Stimulated activated CD4-positive, alpha-beta T cell treated with anti-CD3 and anti-CD28 coated beads, Interleukin-15, amount 100 ng/mL, for 1 hour (primary cell): ENCODE measurements at places on chromosomes 12 and 14.

DNA sequence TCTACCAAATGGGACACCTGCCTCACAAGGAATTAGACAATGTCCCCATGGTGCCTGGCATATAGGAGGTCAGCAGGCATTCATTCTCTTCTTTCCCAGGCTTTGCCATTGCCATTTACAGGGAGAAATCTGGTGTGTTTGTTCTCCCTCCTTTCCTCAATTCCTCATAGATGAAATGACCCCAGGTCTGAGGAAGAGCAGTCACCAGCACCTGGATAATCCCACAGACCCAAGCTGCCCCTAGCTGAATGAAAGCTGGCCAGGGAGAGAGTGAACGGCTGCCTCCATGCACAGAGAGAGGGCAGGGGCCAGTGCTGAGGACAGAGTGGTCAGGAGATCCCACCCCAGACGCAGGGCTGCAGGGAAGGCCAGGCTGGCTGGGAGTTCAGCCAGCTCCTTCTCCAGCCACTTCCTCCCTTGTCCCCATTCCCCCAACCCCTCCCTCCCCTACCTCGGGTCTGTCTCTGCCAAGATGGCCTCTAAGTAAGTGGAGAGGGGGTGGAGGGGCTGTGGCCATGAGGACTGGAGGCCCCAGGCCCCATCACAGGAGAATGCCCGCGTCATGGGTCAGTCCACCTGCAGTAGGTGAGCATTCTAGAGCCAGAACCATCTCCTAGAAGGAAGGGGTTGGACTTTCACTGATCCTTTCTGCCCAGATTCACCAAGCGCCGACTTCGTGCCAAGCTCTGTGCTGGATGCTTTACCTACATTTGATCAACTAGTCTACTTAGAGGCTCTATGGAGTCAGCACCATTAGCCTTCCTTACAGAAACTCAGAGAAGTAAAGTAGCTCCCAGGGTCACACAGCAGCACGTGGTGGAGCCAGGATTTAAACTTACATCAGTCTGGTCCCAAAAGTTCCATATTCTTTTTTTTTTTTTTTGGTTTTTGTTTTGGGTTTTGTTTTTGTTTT, 2.0 kb upstream of the KRT4 start:
- no peak for DNase-seq

DNA sequence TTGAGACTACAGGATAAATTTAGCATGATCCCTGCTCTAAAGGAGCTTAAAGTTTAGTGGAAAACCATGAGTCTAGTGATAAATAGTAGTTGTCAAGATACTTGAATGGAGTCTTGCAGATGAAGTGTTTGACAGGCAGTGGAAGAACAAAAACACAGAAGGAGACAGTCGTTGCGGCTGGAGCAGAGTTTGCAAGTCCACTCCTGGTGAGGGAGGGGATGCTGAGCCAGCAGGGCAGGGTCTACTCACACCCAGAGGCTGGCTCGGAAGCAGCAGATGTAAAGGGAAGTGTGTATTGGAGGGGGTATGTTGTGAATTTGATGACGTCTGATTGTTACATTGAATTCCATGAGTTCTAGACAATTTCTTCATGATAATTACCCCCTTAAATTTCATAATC, 61.3 kb downstream of the TRAF3 start:
- no peak for DNase-seq

GRCh38 chr14:58793131-58793740, 155.5 kb downstream of the DACT1 start:
- no peak for DNase-seq

- DNase-seq, result no peak
Measured at GRCh38 chr14:30681752-30682355, 59.7 kb downstream of the SCFD1 start.

- DNase-seq, result no peak
Measured at GRCh38 chr14:78278464-78279250, 108.5 kb downstream of the NRXN3 start.

DNA sequence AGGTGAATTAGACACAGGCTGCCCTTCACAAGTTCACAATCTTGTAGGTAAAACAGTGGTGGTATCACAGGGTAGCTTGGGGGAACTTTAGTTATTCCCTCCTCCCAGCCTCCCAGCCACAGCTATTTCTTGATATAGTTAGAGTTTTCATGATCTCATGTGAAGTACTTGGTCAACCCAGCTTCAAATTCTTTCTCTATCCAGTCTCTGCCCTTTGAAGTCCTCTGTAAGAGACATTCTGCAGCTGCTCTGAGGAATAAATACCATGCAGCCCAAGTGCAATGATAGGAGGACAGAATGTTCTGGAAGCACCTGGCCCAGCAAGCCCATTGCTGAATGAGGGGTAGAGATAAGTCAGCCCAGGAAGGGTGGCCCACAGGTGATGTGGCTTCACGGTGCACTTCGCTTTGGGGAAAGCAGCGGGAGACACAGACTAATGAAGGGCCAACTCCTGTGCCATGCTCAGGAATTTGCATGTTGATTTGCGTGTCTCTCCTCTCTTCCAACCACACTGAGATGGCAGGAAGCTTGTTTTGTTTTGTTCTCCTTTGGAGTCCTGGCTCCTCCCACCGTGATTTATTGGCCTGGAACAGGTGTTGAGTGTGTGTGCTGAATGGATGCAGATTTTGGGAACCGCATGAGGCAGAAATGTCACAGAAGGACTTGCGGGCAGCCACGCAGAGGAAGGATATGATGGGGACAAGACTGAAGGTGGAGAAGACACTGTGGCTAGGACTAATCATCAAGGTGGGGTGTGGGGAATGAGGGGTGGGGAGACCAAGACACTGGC, 8.0 kb upstream of the TXNRD1 start:
- DNase-seq, result no peak

GRCh38 chr12:56644654-56645053, 1.1 kb downstream of the ATP5F1B start:
- no peak for DNase-seq

DNA sequence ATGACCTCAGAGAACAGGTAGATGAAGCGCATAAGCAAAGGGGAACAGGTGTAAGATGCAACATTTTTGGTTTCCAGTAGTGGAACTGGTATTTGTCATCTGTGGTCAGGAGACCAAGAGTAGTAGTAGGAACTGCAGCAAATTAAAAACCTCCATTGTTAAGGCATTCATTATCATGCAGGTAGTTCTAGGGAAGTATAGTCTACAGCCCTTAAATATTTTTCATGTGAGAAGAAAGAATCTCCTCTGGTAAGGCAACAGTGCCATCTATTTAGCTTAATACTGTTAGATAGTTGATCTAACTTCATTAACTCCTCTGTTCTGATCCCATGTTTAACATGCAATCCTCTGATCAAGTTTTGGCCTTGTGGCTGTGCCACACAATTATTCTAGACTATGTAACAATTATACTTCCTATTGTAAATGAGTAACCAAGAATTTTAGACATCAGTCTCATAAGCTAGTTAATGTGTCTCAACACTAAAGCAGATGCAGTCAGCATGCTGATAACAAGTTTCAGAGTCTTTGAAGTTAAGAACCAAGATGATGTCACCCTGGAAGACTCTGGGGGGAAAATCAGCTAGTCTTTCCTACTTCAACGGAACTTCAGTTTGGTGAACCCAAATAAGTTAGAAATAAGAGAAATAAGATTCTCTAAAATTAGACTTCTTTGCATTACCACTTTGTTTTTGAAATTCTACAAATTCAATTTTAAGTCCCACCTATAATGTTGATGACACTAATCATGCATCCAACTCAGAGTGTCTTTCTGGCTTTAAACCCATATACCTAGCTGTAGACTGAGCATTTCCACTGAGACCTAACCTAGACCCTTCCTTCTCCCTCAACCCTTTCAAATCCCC, 70.9 kb downstream of the STXBP6 start:
- DNase-seq, result no peak

GRCh38 chr12:17357396-17357795, 732.6 kb downstream of the RERGL start:
- no peak for DNase-seq

- no peak for DNase-seq
Measured at GRCh38 chr14:95547272-95547625, 12.4 kb downstream of the GLRX5 start.

DNA sequence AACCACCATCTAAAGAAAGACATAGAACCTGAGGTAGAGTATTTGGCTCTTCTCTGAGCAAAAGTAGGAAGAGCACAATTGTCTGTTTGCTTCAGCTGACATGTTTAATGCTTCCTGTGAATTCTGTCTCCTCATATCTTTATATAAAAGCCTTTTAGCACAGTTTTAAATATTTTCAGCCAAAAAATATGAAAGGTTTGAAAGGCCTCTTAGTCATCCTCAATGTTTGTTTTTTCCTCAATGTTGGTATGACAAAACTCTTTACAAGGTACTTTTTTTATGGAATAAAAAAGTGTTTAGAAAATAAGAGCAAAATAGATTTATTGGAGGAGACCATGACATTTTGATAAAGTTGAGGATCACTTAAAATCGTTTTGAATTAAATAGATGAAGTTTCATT, 360.9 kb downstream of the NAV3 start:
- DNase-seq, result no peak
